Natural killer cell (primary cell): ENCODE measurements at places on chromosomes 6 and 20. TPM values are rescaled to one million over a fixed set of nuclear protein-coding genes. Genes with fewer than 3 reads are reported as not detected.
A peak's percentile ranks its signal among the peaks of the same experiment; 100 is the strongest.

DNA sequence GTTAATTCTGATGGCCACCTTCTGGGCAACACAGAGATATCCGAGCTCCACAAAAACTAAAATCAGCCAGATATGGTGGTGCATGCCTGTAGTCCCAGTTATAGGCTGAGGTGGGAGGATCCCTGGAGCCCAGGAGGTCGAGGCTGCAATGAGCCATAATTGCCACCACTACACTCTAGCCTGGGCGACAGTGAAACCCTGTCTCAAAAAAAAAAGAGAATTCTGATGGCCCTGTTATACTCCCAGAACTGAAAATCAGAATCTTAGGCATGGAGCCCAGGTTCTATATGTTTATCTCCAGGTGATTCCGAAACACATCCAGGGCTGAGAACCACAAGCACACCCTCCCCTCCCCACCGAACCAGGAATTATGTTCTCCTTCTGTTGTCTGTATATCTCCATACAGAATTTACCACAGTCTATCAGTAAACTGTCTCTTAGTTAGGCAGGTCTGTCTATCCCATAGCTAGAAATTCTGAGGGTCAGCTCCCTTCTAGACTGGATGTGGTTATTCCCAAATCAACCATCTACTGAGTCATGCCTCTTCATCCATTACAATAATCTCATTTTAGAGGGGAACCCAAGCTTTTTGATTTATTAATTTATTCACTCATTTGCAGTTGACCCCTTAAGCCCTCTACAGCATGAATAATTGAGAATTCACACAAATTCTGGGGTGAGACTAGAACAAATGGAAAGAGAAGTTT is 24.8 kb upstream of the CCND3 start:
- no peak overlapping the region for H3K4me3 ChIP-seq
- H3K27me3 ChIP-seq = no peaks in the 10 kb centered on the region
- no peak for DNase-seq
- peaks cover 70% of the 10 kb centered on the region for H3K4me1 ChIP-seq

DNA sequence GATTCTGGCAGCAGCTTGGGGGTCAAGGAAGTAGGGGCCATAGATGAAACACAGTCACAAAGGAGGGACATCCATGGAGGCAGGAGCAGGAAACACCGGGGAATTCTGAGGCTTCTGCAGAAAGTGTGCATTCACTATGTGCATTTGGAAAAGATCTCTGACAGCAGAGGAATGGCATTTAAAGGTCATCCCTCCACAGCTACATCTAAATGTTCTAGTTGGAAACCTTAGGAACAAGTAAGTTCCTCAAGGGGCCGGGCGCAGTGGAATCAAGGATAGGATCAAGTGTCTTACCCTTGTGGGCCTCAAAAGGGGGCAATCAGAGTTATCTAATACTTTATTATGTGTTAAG is 8.8 kb downstream of the C6orf136 start:
- DNase-seq = no peak
- H3K4me1 ChIP-seq = no peaks in the 10 kb centered on the region
- H3K4me3 ChIP-seq = no peak overlapping the region
- no peaks in the 10 kb centered on the region for H3K27me3 ChIP-seq

GRCh38 chr6:48067148-48067712 is 43.8 kb downstream of the PTCHD4 start:
- no peak overlapping the region for H3K27ac ChIP-seq
- H3K4me3 ChIP-seq = no peak overlapping the region

The EYS gene
- not detected for total RNA-seq

The GABRR1 gene
- total RNA-seq = 0.07 TPM

- H3K4me1 ChIP-seq = no peaks in the 10 kb centered on the region
- no peak overlapping the region for H3K27ac ChIP-seq
- no peaks in the 10 kb centered on the region for H3K36me3 ChIP-seq
- DNase-seq = no peak
- H3K4me3 ChIP-seq = no peak overlapping the region
- peaks cover 2% of the 10 kb centered on the region for H3K27me3 ChIP-seq
Measured at GRCh38 chr6:84752118-84752850, 12.1 kb downstream of the TBX18 start.

DNA sequence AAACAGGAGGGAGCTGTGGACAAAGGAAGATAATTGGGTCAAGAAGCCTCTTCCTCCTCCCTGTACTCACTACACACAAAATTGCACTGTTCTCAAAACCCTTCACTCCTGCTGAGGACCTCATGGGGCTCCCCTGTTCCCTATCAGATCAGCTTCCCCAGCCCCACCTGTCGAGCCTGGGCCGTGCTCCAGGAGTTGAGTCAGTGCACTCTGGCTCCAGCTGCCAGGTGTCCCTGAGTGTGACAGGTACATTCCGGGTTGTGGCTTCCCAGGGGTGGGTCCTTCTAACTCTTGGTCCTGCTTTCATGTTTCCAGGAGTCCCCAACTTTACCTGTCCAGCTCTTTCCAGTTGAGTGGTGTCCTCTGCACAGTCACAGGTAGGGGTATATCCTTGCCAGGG is 8.4 kb downstream of the RAB5IF start:
- peaks cover 65% of the 10 kb centered on the region for H3K36me3 ChIP-seq
- H3K27ac ChIP-seq = no peak overlapping the region
- H3K27me3 ChIP-seq = no peaks in the 10 kb centered on the region

The HTR1B gene
- not detected for total RNA-seq

DNA sequence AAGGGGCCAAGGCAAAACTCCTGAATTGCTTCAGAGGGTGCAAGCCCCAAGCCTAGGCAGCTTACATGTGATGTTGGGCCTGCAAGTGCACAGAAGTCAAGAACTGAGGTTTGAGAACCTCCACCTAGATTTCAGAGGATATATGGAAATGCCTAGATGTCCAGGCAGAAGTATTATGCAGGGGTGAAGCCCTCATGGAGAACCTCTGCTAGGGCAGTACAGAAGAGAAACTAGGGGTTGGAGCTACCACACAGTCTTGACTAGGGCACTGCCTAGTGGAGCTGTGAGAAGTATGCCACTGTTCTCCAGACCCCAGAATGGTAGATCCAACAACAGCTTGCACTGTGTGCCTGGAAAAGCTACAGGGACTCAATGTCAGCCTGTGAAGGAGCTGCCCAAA is 179.7 kb upstream of the GJE1 start:
- H3K27me3 ChIP-seq = no peaks in the 10 kb centered on the region
- no peak overlapping the region for H3K27ac ChIP-seq
- no peak for DNase-seq
- H3K36me3 ChIP-seq = no peaks in the 10 kb centered on the region
- no peaks in the 10 kb centered on the region for H3K4me1 ChIP-seq
- H3K4me3 ChIP-seq = no peak overlapping the region

The C6orf47 gene
- 25.9 TPM for total RNA-seq

- H3K27ac ChIP-seq = no peak overlapping the region
- peaks cover 34% of the 10 kb centered on the region for H3K4me1 ChIP-seq
- no peak overlapping the region for H3K4me3 ChIP-seq
Measured at GRCh38 chr6:26028212-26028745, 59.0 kb upstream of the HFE start.

DNA sequence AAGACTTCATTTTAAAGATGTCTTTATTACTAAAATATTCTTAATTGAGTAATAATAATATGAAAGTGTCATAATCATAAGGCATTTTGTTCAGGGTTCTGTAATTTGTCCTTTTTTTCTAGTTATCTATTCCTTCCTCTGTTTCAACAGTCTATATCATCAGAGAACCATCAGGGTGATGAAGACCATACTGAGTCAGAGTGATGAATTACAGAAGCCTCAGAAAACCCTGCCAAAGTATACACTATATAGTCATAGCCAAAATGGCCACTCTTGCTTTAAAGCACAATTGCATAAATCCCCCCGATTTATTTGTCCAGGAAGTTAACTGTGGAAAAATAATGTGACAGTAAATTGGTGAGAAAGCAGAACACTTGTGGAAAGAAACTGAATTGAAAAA is 735.0 kb downstream of the EPHA7 start:
- no peaks in the 10 kb centered on the region for H3K27me3 ChIP-seq
- H3K4me1 ChIP-seq = no peaks in the 10 kb centered on the region
- no peak for DNase-seq
- no peak overlapping the region for H3K4me3 ChIP-seq
- H3K27ac ChIP-seq = no peak overlapping the region

GRCh38 chr6:170091000-170091638 is 199.8 kb downstream of the DLL1 start:
- H3K4me3 ChIP-seq = no peak overlapping the region
- no peaks in the 10 kb centered on the region for H3K36me3 ChIP-seq
- DNase-seq = no peak
- no peak overlapping the region for H3K27ac ChIP-seq
- no peaks in the 10 kb centered on the region for H3K27me3 ChIP-seq
- peaks cover 56% of the 10 kb centered on the region for H3K4me1 ChIP-seq

DNA sequence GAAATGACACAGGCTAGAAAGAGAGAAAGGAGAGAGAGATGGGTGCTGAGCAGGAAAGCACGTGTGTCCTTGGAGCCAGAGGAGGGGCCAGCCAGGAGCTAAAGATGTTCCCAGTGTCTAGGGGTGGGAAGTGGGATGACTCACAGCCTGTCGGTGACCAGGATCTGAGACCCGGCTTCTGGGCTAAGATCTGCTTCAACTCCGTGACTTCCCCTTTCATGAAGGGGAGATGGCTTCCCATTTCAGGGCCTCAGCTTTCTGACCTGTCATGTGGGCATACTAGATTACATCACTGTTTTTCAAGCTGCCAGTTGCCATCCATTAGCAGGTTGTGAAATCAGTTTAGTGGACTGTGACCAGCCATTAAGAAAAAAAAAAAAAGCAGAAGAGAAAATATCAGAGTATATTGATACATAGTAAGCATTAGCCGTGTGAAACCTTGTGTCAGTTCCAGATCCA is 5.4 kb downstream of the TGM3 start:
- H3K27me3 ChIP-seq = no peaks in the 10 kb centered on the region
- H3K27ac ChIP-seq = peak overlapping the region; percentile 71
- H3K4me1 ChIP-seq = peaks cover 9% of the 10 kb centered on the region
- no peaks in the 10 kb centered on the region for H3K36me3 ChIP-seq
- no peak for DNase-seq

The TRIM10 gene
- not detected for total RNA-seq

DNA sequence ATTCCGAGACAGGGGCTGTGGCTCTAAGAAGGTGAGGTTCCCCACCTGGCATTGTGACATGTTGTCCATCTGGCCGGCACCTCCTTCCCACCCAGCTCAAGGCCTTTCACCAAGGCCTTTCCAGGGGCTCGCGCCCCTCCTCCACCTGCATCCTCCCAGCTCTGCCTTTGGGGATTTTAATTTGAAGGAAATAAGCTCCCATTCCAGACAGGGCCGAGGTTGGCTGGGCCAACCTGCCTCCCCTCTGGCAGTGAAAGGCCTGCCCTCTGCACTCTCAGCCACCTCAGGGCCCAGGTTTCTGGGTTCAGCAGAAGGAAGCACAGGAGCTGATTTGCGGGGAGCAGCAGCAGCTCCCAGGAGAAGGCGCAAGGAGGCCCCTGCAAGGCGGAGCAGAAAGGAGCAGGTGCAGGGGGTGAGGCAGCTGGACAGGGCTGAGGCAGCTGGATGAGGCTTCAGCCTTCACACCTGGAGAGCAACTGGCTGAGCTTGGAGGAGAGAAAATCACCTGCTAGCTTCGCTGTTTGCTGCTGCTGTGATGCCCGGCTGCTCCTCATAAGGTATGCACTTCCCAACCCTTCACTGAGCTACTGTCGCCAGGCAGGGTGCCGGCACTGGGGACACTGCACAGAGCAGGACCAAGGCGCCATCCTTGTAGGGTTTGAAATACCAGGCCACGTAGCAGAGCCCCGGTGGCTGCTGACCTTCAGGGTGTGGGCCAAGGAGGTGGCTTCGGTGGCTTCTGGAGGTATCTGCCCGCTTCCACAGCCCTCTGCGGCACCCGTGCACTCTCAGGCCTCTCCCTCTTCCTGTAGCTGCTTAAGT is 147.0 kb downstream of the SYNDIG1 start:
- H3K27ac ChIP-seq = no peak overlapping the region
- no peaks in the 10 kb centered on the region for H3K4me1 ChIP-seq
- no peaks in the 10 kb centered on the region for H3K27me3 ChIP-seq
- H3K36me3 ChIP-seq = no peaks in the 10 kb centered on the region
- H3K4me3 ChIP-seq = no peak overlapping the region

- no peak overlapping the region for H3K27ac ChIP-seq
- no peaks in the 10 kb centered on the region for H3K27me3 ChIP-seq
- no peak overlapping the region for H3K4me3 ChIP-seq
Measured at GRCh38 chr6:341914-342831, 49.4 kb upstream of the IRF4 start.
